ENCODE measurements at places on chromosomes 3 and 15. TPM values are rescaled to one million over a fixed set of nuclear protein-coding genes. Genes with fewer than 3 reads are reported as not detected.
A peak's percentile ranks its signal among the peaks of the same experiment; 100 is the strongest.

GRCh38 chr15:93941697-93942096 lies 289.7 kb upstream of the MCTP2 start:
- no peak for DNase-seq

LSAMP gene
- total RNA-seq, result 5.3 TPM

C3orf22 gene
- total RNA-seq, result not detected

- no peak for DNase-seq
Measured at GRCh38 chr3:68256635-68257223, 602.3 kb upstream of the SUCLG2 start.

ATP8B4 gene
- total RNA-seq, result 3.4 TPM

PODXL2 gene
- total RNA-seq, result 2.5 TPM

DNA sequence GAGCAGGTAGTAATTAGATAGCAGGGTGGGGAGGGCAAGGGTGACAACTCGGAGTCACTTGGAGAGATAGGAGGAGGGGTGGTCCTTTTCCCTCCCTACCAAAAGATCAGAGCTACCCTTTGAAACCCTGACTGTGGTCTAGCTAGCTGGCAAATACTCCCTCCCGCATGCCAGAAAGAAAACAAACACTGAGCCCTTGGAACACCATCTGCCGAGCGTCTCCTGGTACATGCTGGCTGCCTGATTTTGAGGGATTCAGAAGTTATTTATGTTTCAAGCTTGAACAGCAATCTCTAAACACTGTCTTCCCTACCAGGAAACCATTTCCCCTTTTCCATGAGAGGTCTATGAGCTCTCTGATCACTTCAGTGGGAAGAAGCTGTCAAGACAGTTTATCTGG lies 291.6 kb upstream of the CFAP20DC start:
- no peak for DNase-seq

GRCh38 chr15:41987246-41987924 lies 15.0 kb upstream of the EHD4 start:
- DNase-seq, result no peak

DNA sequence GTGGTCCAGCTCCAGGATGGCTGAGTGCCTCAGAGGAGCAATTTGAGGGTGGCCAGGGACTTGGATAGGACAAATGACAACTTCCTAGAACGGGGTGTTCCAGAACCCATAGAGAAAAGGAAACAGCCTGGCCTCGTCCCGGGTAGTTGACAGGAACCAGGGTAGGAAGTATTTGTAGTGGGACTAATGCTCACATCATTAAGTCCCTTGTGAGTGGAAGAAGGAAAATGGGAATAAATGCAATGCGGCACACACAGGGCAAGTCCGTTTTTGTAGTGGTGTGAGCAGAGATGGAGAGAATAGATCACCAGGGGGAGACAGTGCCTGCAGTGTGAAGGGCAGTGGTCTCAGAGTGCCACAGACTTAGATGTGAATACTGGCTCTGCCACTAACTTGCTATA lies 19.6 kb downstream of the TIMP4 start:
- no peak for DNase-seq

GRCh38 chr3:128572013-128572412 lies 78.6 kb downstream of the RPN1 start:
- no peak for DNase-seq

- no peak for DNase-seq
Measured at GRCh38 chr3:177885063-177885462, 651.2 kb upstream of the KCNMB2 start.

- no peak for DNase-seq
Measured at GRCh38 chr3:105767776-105768175, 101.0 kb downstream of the CBLB start.

- no peak for DNase-seq
Measured at GRCh38 chr15:85302271-85302670, 78.1 kb upstream of the AKAP13 start.

MCTP2 gene
- 13.0 TPM for total RNA-seq

DUOXA1 gene
- total RNA-seq, result 0.19 TPM

- DNase-seq, result peak; percentile 53
Measured at GRCh38 chr15:67080900-67081431, 15.6 kb downstream of the SMAD3 start.

- no peak for DNase-seq
Measured at GRCh38 chr3:125072301-125072700, 16.5 kb upstream of the HEG1 start.

IL17RB gene
- total RNA-seq, result 6.5 TPM

DNA sequence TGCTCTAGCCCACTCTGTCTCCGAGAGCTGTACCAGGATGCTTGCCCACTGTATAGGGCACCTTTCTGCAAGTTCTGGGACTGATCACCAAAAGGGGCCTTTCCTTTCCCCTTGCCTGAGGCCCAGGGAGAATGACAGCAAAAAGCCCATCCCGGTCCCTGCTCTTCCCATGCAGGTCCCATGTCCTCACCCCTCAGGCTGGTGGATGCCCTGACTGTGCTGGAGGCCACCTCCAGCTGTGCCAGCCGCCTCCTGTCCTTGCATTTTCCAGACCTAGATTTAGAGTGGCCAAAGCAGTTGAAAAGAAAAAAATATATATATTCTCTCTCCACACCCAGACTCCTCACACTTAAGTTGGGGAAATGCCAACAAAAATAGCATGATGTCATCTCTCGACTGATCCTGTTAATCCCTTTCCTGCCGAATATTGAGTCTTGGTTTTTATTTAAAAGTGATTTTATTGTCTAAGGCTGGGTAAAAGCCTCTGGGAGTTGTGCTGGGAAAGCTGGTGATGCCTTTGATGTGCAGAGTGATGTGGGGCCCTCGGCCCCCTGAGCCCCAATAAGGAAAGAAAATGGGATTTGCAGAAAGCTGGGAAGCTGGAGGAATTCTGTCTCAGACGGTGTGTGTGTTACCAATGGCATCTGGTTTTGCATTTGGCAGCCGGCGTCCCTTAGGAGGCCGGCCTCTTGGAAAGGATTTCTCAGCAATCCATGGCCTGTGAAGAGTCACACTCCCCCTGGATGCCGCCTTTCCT lies 29.3 kb upstream of the TPM1 start:
- no peak for DNase-seq

CGNL1 gene
- total RNA-seq, result 35.8 TPM

DNA sequence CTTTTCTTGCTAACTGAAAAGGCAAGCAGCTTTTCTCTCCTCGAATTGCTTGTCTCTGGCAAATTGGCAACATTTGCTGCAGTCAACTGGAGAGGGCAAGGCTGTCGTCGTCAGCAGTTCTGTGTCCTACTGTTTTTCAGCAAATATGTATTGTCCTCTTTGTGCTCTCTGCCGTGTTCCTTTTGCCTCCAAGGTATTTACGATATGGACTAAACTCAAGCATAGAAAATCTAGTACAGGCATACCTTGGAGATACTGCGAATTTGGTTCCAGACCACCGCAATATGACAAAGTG lies 558 bp upstream of the SLC30A4 start:
- DNase-seq, result no peak

GRCh38 chr15:33968224-33968623 lies at the start of gene CHRM5:
CHRM5 (plus strand) TSS chr15:33968497; CDS start chr15:34062718, 94,221 bp downstream.
- no peak for DNase-seq

- peak; percentile 66 for DNase-seq
Measured at GRCh38 chr3:172201136-172201869, 161.9 kb downstream of the FNDC3B start.

HHATL gene
- total RNA-seq, result 2.4 TPM

DNA sequence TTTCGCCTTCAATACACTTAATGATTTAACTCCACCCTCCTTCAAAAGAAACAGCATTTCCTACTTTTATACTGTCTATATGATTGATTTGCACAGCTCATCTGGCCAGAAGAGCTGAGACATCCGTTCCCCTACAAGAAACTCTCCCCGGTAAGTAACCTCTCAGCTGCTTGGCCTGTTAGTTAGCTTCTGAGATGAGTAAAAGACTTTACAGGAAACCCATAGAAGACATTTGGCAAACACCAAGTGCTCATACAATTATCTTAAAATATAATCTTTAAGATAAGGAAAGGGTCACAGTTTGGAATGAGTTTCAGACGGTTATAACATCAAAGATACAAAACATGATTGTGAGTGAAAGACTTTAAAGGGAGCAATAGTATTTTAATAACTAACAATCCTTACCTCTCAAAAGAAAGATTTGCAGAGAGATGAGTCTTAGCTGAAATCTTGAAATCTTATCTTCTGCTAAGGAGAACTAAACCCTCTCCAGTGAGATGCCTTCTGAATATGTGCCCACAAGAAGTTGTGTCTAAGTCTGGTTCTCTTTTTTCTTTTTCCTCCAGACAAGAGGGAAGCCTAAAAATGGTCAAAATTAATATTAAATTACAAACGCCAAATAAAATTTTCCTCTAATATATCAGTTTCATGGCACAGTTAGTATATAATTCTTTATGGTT lies at the start of gene CCR5:
TSS of gene CCR5 (plus strand) at position 108 of the 680 bp plus-strand sequence. CDS start 1,957 bp downstream, outside the sequence.
- DNase-seq, result no peak

- no peak for DNase-seq
Measured at GRCh38 chr3:195838714-195839113, 27.0 kb upstream of the MUC4 start.

DNA sequence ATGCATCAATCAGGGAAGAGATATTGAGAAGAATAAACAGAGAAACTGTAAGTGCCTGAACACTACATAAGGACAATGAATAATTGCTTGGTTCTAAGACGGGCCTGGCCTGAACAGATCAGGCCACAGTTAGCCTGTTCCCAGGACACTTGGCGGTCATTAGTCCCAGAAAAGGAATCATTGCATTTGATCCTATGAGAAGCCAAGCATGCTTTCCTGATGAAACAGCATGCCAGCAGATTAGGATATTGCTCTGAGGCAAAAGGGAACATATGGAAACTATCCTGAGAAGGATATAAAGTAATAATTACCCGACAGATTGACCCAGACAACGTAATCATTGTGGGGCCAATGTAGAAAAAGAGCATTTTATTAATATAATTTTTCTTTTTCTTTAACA lies 51.9 kb downstream of the STRIT1 start:
- no peak for DNase-seq

DNA sequence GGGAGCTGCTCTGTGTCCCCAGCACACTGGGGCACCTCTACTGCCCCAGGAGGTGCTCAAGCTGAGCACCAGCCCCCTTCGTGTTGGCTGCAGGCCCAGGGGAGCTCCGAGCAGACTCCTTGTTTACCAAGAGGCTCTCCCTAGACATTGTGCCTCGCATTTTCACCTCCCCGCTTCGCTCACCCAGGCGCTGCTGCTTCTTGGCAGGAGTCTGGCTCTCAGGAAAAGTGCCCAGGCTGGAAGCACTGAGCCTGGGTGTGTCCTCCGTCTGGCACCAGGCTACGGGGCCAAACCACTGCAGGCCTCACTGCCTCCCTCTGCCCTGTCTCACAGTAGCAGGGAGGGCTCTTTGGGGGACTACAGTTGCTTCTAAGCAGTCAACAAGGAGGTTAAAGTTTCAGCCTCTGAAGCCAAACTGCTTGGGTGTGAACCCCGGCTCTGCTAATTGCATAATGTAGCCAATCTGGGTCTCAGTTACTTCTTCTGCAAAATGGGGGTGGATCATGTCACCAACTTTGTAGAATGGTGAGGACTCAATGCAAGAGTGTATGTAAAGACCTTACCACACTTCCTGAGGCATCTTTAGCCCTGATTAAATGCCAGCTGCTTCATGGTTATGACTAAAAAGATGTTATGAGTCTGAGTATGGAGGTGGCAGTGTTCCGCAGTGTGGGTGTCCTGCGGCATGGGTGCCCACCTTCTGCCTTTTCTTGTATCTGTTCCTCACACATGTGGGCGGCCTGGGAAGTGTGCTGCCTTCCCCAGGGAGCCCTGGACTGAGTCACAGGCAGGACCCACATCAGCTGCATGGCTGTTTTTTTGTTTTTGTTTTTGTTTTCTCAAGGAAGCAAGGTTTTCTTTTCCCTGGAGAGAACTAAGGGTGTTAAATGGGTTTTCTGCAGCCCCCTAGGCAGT lies 88.9 kb downstream of the CLSTN2 start:
- no peak for DNase-seq

GRCh38 chr3:196918968-196919367 lies 23.4 kb downstream of the NCBP2 start:
- DNase-seq, result no peak

GRCh38 chr15:40944510-40945296 lies 8.6 kb upstream of the CHAC1 start:
- no peak for DNase-seq

ASB14 gene
- 0.16 TPM for total RNA-seq

DNA sequence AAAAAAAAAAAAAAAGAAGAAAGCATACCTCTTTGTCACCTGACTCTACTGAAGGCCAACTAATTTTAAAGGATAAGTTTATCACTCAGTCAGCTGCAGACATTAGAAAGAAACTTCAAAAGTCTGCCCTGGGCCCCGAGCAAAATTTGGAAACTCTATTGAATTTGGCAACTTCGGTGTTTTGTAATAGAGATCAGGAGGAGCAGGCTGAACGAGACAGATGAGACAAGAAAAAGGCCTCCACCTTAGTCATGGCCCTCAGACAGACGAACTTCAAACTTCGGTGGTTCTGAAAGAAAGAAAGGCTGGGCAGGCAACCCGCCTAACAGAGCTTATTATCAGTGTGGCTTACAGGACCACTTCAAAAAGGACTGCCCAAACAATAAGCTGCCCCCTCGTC lies 18.5 kb downstream of the GLDN start:
- DNase-seq, result no peak

DNA sequence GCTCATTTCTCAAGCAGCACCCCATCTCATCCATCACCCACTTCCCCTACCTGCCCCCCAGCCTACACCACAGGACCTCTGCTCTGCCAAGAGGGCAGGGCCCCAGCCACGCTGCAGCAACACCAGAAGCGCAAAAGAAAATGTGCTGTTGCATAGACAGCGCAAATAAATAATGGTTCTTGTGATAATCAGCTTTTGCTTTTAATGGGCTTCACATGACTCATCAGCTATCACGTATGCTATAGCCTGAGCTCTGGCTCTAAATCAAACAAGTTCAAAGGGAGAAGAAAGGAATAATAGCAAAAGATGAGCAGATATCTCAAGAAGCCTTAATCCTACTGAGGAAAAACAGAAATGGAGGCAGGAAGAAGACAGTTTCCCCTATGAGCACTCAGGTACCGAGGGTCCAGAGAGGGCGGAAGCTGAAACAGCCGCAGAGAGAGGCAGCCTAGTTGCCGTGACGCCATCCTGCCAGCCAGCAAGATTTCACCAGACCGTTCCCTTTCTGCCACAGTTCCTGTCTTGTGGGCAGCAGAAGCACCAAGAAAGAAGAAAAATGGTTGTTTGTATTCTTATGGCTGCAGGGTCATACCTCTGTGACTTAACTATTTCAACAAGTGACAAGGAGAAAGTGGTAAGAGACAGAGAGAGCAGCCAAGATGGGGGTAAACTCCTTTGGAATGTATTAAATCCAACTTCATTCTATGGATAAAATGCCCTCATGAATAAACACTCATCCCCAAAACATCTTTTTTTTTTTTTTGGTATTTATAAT lies 22.0 kb downstream of the RAB27A start:
- DNase-seq, result no peak

Data from pancreas (tissue), 10 donors.